ENCODE measurements at places on chromosomes 6 and 20. TPM values are rescaled to one million over a fixed set of nuclear protein-coding genes. Genes with fewer than 3 reads are reported as not detected.

GRCh38 chr6:67887747-67888545, 747.1 kb upstream of the ADGRB3 start:
- DNase-seq = no peak

GRCh38 chr6:7242835-7243178, 70.2 kb downstream of the SSR1 start:
- DNase-seq = no peak

- peak; percentile 78 for DNase-seq
These were observed 107.5 kb downstream of the SLC22A3 start for GRCh38 chr6:160455541-160456213.

DNA sequence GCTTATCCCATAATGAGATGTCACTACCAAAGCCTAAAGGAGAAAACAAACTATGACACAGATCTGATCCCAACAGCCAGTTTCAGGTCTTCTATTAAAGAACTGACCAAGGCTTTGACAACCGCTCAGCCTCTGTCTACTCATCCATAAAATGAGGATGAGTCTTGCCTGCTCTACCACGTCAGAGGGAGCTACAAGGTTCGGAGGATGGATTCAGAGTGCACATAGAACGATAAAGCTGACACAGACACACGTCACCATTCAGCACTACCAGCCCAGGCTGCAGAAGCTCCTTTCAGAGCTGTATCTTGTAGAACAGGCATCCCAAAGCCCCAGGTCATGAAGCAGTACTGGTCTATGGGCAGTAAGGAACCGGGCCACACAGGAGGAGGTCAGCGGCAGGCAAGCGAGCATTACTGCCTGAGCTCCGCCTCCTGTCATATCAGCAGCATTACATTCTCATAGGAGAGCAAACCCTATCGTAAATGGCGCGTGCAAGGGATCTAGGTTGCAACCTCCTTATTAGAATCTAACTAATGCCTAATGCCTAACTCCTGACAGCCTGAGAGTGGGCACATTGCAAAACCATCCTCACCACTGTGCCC, 25.1 kb downstream of the KIF16B start:
- DNase-seq = no peak

DNA sequence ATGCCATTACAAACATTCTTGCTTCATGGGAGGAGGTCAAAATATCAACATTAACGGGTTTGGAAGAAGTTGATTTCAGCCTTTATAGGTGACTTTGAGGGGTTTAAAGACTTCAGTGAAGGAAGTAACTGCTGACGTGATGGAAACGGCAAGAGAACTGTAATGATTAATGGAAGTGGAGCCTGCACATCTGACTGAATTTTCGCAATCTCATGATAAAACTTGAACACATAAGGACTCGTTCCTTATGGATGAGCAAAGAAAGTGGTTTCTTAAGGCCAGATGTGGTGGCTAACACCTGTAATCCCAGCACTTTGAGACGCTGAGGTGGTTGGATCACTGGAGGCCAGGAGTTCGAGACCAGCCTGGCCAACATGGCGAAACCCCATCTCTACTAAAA, 226.1 kb downstream of the BCAS1 start:
- DNase-seq = no peak

Gene SRSF12
- total RNA-seq = 0.12 TPM

Gene PRR18
- total RNA-seq = not detected

Gene KHDC3L
- total RNA-seq = not detected

Gene NEURL2
- total RNA-seq = 2.5 TPM

All from activated CD4-positive, alpha-beta memory T cell treated with anti-CD3 and anti-CD28 coated beads for 36 hours (primary cell).